ENCODE measurements at places on chromosomes 3 and 15.

DNA sequence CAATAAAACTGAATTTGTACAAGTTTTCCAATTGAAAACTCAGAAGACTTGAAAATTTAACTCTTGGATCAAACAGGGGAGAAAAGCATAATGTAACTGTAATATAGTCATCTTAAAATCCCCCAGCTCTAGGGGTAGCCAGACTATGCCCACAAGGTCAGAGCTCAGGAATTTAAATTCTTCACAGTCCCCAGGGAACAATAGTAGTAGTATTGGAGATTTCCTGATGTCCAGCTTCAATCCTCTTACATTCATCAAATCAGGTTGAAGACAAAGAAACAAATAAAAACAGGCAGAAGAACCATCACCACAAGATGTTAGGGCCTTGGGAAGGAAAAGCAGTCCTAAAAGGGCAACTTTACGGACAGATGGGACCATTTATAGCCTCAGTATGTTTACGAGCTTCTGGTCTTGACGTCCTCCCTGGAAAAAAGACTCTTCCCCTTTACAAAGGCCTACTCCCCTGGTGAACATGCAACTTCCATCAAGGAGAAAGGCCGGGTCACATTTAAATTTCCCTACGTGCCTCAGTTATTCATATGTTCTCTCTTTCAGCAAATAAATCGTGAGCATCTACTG lies 96.8 kb downstream of the PLCH1 start:
- no peaks in the 10 kb centered on the region for H3K36me3 ChIP-seq
- no peaks in the 10 kb centered on the region for H3K27me3 ChIP-seq
- no peak for DNase-seq
- H3K27ac ChIP-seq, result no peak overlapping the region

DNA sequence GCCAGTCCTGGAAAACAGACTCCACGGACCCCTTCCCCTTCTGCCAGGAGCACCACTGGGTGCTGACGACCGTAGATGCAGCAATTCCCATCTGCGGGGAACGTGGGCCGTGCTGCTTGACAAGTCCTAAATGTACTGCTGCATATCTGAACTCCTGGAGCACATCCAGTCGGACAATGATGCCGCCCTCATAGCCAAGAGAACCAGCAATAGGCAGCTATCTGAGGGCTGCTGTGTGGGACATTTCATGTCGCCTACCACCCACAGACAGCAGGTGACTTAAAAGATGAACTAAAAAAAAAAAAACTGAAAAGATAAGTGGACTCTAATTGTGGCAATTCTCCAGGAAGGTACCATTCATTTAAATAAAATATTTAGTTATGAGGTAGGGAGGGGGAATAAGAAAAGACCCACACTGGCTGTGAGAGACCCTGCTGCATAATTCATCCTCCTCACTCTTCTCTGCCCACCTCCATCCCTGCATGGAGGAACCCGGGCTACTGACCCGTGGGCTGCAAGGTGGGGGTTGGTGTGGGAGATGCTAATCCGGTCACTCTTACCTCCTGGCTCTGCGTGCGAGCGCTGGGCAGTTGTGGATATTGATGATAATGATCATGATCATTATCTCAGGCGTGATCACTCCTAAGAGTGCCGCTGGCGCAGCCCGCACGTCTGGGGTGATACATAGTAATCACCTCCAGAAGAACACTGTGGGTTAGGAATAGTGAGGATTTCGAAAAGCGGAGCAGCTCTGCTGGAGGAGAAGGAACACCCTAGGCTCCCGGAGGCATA lies 28.3 kb downstream of the ALS2CL start:
- H3K4me1 ChIP-seq, result no peaks in the 10 kb centered on the region
- no peaks in the 10 kb centered on the region for H3K36me3 ChIP-seq
- no peak overlapping the region for H3K4me3 ChIP-seq
- H3K27me3 ChIP-seq, result no peaks in the 10 kb centered on the region
- peak; percentile 48 for DNase-seq

GRCh38 chr15:45794304-45794703 lies 159.5 kb downstream of the SQOR start:
- H3K4me3 ChIP-seq, result no peak overlapping the region
- no peak for DNase-seq

- no peak overlapping the region for H3K27ac ChIP-seq
- H3K4me1 ChIP-seq, result no peaks in the 10 kb centered on the region
- no peak for DNase-seq
- H3K27me3 ChIP-seq, result no peaks in the 10 kb centered on the region
- no peaks in the 10 kb centered on the region for H3K36me3 ChIP-seq
Observed at GRCh38 chr3:64056606-64057180, 33.4 kb upstream of the PSMD6 start.
